HFFc6 (cell line): ENCODE measurements at places on chromosomes 6 and 20.
A peak's percentile ranks its signal among the peaks of the same experiment; 100 is the strongest.

GRCh38 chr20:38275815-38276550 lies 15.4 kb upstream of the KIAA1755 start:
- DNase-seq: peak; percentile 91

GRCh38 chr6:137588472-137588871 lies 94.3 kb upstream of the OLIG3 start:
- no peak for DNase-seq

DNA sequence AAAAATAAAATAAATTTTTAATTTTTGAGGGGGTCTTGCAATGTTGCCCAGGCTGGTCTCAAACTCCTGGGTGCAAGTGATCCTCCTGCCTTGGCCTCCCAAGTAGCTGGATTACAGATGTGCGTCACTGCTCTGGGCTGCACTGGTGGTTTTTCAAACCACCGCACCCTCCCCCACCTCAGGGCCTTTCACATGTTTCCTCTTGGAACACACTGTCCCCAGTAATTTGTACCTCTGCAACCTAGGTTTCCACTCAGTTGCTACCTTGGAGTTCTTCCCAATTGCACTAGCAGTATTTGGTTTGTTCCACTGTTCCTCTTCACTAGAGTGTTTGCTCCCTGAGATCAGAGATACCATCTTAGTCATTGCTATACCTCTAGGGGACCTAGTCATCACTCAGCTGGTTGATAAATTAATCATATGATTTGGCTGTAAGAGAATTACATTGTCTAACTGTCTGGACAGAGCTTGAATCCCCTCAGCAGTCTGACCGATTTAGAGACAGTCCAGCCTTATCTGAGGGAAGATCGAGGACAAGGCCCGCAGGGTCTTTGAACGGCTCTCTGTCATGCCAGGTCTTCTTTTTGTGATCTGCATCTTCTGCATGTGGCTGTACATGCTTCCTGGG lies 32.0 kb downstream of the CEP43 start:
- DNase-seq: peak; percentile 22

GRCh38 chr6:79584332-79584731 lies 46.8 kb upstream of the SH3BGRL2 start:
- no peak for DNase-seq

GRCh38 chr6:33057222-33058150 lies 16.0 kb downstream of the HLA-DPA1 start:
- DNase-seq: no peak

DNA sequence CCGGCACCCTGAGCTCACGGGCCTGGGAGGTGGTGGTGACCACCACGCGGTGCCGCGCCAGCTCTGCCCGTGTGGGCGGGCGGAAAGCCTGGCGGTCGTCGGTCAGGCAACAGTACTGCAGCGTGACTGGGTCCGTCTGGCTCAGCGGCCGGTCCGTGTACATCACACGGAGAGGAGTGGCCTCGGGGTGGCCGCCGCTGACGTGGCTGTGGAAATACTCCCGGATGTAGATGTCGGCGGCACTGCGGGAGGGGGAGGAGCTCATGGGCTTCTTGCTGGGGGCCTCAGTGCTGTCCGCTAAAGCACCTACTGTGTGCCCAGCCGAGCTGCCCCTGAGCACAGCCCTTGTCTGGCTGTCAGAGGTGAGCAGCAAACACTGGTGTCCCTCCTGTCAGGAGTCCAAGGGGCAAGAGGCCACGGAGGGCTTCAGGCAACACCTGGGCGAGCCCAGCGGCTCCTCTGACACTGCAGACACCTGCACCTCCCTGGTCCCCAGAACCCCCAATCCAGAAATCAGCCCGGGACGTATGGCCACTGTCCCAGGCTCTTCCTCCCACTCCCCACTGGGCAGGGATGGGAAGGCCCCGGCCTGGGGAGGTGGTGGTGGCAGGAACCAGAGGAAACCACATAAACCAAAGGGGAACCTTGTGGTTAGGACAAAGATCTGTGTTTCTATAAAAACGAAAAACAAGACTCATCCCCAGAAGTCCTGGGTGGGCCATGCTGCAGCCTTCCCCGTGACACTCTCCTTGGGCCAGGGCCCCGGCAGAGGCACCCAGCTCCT lies 6.5 kb downstream of the HELZ2 start:
- DNase-seq: no peak

DNA sequence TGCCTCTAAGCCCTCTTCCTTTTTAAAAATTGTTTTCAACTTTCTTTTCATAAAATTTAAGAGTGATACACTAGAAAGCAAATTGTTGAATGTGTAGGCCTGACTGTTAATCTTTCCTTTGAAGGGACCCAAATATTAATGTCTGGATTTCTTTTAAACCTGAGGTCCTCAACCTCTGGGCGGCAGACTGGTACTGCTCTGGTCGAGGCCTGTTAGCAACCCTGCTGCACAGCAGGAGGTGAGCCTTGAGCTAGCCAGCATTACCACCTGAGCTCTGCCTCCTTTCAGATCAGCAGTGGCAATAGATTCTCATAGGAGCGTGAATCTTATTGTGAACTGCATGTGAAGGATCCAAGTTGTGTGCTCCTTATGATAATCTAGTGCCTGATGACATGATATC lies 191.2 kb downstream of the MANEA start:
- no peak for DNase-seq

DNA sequence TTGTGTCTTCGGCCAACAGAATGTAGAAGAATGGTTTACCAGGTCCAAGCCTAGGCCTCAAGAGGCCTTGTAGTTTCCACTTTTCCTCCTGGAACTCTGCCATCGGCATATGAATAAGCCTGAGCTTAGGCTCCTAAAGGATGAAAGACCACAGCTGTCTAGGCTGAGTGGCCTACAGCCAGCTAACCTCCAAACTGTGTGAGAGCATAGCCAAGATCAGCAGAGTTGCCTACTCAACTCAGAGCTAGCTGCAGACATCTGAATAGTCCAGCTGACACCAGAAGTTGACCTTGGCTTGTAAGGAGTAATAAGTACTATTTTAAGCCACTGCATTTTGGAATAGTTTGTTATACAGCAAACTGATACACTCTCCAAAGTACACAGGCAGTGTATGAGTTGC lies 52.6 kb upstream of the SMIM29 start:
- DNase-seq: peak; percentile 9

- DNase-seq: no peak
These were observed 216.9 kb downstream of the EYA2 start for GRCh38 chr20:47111576-47111975.

- no peak for DNase-seq
These were observed 85.8 kb downstream of the DLL1 start for GRCh38 chr6:170205126-170205525.
